ENCODE measurements at places on chromosomes 12 and 14.

- no peak for DNase-seq
Observed at GRCh38 chr14:95346266-95346665, 26.6 kb upstream of the CLMN start.

DNA sequence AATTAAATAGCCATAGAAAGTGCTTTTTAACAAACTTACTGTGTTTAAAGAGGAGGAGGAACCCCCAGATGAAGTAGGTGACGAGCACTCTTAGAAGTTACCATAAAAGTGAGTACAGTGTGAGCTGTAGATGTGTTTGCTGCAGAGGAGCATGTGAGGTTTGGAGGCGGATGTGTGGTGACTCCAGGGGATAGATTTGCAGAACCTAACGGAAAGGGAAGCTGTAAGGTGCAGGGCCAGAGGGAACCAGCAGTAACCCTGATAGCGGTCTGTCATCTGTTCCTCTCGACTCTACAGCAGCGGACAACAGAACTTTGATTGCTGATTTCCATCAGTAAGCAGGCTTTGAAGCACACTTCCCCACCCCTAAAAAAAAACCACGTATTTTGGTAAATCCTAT is 5.2 kb downstream of the CALM1 start:
- peak; percentile 26 for DNase-seq

- no peak for DNase-seq
Observed at GRCh38 chr12:82505150-82505549, 146.8 kb downstream of the METTL25 start.

- DNase-seq = no peak
Observed at GRCh38 chr14:54537651-54538050, 27.9 kb downstream of the CGRRF1 start.

DNA sequence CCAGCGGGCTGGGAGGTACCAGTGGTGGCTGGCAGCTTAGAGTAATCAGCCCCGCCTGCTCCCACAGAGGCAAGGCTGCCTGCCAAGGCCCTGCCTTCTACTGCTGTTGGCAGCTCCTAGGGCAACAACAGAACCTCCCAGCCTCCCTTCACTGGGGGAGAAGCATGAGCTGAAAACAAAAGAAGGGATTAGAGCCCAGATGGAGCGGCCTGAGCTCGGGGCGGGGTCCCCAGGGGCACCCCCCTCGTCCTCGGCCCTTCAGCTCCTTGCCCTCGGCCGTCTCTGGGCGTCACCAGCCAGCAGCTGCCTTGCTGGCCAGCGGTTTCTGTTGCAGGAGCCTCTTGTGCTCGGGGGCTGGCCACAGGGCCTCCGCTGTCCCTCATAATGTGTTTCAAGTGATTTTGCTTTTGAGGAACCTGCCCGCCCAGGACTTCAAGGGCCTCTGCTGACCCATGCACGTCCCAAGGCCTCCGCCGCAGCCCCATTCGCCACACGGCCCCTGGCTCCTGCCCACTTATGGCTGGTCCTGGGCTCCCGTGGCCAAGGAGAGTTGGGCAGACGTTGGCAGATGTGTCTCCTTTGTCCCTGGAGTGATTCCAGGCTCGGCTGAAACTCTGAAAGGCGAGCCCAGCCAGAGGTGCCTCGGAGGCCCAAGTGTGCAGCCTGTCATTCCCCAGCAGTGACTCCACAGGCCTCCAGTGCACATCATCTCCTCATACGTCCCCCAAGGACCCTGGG is 49.7 kb downstream of the PSMA6 start:
- DNase-seq = no peak

GRCh38 chr14:50410071-50410470 is 13.4 kb upstream of the CDKL1 start:
- DNase-seq = no peak

- no peak for DNase-seq
Observed at GRCh38 chr12:100715976-100716944, 78.3 kb upstream of the ANO4 start.

DNA sequence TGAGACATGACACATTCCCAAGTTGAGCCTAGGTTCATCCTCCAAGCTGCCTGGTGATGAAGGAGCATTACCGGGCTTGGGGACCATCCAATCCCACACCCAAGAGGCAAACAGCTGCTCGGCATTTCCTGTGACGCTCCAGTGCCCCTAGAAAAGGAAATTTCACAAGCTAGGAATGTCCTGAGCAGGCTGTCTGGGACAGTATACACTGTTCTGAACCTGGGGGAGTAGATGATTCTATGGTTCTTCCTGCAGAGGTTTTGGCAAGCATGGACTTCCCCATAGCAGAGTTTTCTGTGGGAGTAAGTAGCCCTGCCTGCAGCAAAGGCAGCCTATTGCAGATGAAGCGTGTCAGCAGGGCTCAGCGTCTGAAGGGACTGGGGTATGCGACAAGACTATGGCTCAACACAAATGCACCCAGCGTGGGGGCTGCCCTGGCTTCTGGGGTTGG is 47.4 kb upstream of the SRSF5 start:
- DNase-seq = no peak

GRCh38 chr14:34693228-34693939 is 21.0 kb downstream of the CFL2 start:
- peak; percentile 36 for DNase-seq

DNA sequence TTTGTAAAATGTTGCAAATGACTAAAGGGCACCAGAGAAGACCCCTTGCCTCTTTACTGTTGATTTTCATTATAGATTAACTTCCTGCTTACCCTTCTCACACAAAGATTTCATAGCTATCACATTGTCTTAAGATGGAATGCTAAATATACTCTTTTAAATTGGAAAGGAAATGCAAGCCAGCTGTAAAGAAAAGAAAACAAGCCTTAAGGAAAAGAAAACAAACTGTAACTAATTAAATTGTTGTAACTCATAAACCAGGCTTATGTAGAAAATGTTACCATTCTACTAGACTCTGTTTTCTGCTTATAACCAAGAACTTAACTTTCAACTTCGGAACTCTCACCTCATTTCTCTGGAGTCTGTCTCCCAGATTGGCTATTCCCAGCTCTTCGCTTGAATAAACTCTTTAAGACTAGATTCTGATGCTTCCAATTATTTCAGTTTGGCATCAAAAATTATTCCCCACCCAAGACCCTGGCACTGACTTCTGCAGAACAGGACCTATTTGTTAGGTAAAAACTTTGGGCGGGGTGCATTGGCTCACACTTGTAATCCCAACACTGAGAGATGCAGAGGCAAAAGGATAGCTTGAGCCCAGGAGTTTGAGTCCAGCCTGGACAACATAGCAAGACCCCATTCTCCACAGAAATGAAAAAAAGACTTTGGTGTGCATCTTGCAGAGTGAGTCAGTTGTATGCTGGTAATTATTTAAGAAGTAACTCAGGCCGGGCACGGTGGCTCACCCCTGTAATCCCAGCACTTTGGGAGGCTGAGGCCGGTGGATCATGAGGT is 36.6 kb upstream of the CIT start:
- DNase-seq = no peak

DNA sequence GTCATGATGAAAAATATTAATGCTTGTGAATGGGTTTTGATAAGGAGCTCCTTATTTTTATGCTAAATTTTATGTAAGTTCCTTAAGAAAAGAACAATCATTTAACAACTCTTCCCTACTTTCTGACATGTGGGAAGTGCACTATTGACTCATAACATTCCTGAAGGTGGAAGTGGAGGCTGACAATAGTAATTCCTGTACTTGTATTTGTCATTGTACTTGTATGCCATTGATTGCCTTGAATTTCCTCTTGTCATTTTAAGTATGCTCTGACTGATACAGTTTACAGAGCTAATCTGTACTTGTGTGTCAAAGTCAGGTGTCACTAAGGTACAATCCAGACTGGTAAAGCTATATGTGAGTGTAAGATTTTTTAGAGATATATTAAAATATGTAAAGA is 440.0 kb downstream of the SLC16A7 start:
- DNase-seq = no peak

DNA sequence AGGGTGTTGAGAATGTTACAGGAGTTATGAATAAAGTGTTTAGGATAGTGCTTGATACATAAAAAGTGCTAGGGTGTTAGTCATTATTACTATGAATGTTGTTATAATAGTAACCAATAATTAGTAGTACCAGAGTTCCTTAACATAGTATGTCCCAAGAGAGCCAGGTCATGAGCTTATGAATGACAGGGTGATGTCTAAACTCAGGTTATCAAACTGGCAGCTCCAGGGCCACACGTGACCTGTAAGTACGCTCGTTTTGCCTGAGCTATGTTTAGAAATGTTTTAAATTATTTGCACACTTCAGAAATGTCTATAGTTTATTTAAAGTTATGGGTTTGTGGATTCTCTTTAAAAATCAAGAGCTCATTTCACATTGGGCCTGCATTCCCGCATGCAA is 14.1 kb upstream of the GRIP1 start:
- no peak for DNase-seq

- no peak for DNase-seq
Observed at GRCh38 chr12:39835517-39836489, 216.2 kb upstream of the ABCD2 start.

DNA sequence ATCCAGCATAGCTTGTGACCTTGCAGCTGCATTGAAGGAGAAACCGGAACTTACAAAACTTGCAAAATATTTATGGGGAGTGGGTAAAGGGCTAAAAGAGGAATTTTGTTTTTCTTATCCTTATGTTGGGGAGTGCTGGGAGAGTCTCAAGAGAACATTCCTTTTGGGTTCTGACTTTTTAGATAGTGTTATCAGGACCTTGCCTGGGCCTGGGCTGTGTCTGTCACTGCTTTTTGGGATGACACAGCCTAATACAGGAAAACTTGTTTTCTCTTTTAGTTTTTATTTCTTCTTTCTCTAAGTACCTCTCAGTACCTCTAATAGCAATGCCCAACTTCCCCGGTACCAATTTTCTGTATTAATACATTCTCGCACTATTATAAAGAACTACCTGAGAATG is 850.6 kb downstream of the RPS29 start:
- no peak for DNase-seq

DNA sequence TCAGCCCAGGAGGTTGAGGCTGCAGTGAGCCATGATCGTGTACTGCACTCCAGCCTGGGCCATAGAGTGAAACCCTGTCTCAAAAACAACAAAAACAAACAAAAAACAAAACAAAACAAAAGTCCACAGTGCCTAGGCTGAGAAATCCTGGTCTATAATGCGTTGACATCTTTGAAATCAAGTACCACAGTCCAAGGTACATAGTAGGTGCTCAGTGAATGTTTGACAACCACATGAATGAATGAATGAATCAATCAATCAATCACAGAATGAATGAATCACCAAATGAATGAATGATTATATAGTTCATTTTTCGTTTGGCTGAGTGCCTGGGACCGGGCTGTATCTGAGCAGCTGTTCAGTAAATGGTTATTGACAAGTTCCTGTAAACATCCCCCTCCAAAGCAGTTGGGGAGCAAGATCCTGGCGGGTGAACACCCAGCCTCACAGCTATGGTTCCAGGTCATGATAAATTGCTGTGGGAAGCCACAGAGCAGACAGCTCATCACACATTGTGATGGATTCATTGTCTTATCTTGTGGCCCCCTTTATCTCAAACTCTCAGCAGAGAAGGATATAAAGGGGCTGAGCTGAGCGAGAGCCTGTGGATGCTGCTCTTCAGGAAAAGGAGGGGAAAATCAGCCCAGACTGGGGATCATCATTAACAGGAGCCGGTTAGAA is 30.4 kb upstream of the IFT81 start:
- DNase-seq = no peak

DNA sequence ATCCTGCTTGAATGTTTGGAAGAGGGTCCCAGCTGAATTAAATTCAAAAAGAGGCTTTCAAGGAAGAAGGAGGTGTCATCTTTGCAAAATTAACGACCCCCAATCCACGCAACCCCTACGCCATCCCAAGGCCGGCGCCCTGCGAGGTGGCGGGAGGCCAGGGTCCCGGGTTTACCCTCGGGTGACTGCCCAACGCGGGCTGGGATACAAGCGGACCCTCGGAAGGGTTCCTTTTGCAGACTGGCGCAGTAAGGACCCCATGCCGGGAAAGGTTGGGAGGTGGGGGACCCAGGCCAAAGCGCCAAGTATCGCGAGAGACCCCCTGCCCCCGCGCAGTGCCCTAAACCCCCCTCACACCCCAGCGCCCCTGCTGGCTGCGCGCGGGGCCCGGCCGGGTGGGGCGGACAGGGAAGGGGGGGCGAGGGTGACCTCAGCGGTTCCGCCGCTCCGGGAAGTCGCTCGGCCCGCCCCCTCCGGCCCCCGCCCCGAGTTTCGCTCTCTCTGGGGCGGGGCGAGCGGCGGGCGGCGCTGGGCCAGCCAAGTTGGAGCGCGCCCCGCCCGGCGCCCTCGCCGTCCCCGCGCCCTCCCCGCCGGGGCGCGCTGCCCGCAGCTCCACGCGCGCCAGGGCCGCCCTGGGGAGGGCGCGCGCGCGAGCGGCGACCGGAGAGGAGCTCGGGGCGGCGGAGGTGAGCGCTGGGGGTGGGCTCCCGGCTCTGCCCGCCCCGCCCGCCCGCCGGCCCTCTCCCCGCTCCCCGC is 708 bp upstream of the ZBTB42 start:
- DNase-seq = peak; percentile 85

DNA sequence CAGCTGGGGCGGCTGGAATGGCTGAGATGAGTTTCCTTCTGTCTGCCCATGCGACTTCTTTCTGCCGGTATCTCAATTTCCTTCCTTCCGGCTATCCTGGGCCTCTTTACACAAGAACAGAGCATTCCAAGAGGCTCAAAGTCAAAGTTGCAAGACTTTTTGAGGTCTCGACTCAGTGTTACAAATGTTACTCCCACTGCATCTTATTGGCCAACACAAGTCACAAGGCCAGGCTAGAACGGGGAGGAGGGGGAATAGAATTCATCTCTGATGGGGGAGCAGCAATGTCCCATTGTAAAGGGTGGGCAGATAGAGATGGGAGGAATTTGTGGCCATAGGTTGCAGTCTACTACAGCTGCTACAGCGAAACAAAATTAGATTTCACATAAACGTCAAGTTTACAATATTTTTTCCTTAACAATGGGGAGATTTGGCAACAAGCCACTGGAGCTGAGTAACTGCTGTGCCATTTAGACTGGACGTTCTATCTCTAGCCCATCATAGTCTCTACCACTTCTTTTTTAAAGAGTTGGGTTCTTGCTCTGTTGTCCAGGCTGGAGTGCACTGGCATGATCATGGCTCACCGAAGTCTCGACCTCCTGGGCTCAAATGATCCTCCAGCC is 9.5 kb upstream of the NYNRIN start:
- no peak for DNase-seq

DNA sequence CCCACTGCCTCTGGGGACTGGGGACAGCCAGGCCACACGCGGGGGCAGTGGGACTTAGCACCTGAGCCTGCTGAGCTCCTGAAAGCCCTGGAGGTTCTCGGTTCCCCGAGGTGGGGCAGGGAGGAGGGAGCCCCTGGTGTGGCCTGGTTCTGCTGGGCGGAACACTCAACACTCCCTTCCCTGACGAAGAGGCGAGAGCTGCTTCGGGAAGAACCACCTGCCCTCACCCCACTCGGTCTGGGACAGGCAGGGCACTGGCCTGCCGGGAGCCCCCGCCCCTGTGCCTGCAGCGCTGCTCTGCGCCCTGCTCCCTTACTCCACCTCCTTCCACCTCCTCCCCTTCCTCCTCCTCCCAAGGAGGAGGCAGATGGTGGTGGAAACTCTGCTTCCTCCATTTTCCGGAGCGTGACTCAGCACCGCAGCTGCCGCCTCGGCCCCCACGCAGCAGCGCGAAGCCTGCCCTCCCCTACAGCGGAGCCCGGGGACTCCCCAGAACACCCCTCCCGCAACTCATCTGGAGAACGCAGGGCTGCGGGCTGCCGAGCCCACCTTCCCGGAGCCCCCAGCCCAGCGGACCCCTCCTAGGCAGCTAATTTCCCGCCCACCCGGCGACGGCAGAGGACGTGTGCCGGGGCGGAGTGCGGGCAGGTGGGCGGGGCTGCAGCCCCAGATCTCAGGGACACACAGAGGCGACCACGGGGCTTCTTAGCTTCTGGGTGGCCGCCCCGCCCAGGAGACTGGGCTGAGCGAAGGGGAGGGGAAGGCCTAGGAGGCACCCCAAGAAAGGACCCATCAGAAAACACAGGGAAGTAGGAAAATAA is 11.7 kb upstream of the INF2 start:
- DNase-seq = peak; percentile 71

GRCh38 chr14:67240168-67240932 is 885 bp upstream of the PALS1 start:
- peak; percentile 33 for DNase-seq

All from activated CD4-positive, alpha-beta memory T cell treated with anti-CD3 and anti-CD28 coated beads, Interleukin-2, amount 10 ng/mL, durations not matched to agents 7 days and 5 days (primary cell).